ENCODE measurements at places on chromosomes 12 and 14.

GRCh38 chr12:51424094-51424661 is 453 bp upstream of the SLC4A8 start:
- DNase-seq: no peak

GRCh38 chr12:109880938-109881337 is 597 bp upstream of the GLTP start:
- no peak for DNase-seq

DNA sequence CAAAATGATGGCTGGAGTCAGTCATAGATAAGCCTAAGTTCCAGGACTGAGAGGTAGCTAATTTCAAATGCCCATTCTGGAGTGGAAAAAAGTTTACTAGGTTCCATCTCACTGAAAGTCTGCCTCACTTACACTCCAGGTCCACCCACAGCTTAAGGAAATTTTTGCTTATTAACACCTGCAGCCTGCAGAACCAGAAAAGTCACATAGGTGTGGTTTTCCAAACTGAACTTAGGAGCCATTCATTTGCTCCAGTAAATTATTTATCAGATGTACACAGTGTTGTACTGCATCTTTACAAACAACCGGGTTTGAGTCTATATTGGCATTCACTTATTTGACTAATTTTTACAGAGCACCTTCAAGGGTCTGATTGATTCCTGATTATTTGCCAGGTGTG is 157.4 kb upstream of the ARID2 start:
- no peak for DNase-seq

GRCh38 chr12:4564818-4565217 is 2.8 kb downstream of the DYRK4 start:
- peak; percentile 25 for DNase-seq

GRCh38 chr14:84527706-84528105 is 1002.2 kb upstream of the FLRT2 start:
- DNase-seq: no peak
